ENCODE measurements at places on chromosomes 3 and 15. TPM values are rescaled to one million over a fixed set of nuclear protein-coding genes. Genes with fewer than 3 reads are reported as not detected.

DNA sequence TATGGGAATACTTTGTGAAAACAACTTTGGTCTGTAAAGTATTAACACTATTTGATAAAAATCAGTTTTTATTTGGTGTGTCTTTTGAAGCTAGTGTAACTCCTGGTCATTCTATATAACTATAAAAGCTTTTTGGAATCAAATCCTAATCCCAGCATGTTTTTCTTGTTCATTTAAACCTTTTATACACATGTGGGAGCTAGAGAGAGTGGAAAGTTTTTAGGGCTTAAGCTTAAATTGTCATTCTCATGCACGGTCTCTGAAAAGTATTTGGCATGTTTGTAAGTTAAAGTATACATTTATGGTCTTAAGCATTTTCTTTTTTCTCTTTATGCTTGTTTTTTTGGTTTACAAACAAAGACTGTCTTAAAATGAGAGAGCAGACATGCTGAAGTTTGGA lies 83.4 kb upstream of the RARB start:
- DNase-seq = no peak

GRCh38 chr3:45765266-45765851 lies 31.0 kb downstream of the SLC6A20 start:
- DNase-seq = no peak

- DNase-seq = peak; percentile 50
Measured at GRCh38 chr3:181176601-181177000, 187.1 kb upstream of the DNAJC19 start.

DNA sequence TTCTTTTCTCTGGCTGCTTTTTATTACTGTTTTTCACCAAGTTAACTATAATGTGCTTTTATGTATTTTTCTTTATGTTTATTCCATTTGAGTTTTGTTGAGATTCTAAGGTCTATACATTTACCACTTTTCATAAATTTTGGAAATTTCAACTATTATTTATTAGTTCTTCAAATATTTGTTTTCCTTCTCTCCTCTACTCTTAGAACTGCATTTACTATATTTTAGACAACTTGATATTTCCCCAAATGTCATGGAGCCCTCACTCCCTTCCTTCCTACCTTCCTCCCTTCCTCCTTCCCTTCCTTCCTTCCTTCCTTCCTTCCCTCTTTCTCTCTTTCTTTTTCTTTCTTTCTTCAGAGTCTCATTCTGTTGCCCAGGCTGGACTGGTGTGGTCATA lies 81.4 kb upstream of the TNIK start:
- no peak for DNase-seq

GRCh38 chr15:61186905-61187741 lies 42.0 kb downstream of the RORA start:
- DNase-seq = no peak

- no peak for DNase-seq
Measured at GRCh38 chr3:77038930-77039605, 831 bp upstream of the ROBO2 start.

- no peak for DNase-seq
Measured at GRCh38 chr3:129890891-129891290, 2.6 kb downstream of the TMCC1 start.

DNA sequence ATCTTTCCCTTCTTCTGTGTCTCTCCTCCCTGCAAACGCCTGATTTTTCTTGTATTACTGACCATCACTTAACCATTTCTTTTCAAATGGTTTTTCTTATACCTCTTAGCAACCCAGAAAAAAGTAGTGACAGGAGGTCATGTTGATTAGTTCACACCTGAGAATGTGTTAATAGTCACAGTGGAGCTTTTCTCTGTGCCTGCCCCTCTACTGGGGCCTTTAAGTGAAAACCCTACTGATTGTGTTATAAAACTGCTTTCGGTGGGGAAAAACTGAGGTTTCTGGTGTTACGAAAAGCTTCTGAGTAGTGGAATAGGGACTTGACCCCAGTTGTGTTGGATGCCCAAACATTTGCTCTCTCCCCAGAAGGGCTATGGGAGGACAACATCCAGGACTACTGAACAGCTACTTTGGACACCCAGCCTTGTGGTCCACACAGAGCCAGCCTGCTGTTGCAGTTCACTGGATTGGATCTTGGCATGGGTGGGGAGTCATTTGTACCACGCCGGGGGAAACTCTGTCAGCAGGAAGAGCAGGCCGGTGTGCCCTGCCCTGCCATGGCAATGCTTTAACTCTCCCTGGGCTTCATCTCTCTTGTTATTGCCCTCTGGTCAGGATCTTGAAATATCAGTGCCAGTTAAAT lies 10.3 kb downstream of the GPR87 start:
- no peak for DNase-seq

DNA sequence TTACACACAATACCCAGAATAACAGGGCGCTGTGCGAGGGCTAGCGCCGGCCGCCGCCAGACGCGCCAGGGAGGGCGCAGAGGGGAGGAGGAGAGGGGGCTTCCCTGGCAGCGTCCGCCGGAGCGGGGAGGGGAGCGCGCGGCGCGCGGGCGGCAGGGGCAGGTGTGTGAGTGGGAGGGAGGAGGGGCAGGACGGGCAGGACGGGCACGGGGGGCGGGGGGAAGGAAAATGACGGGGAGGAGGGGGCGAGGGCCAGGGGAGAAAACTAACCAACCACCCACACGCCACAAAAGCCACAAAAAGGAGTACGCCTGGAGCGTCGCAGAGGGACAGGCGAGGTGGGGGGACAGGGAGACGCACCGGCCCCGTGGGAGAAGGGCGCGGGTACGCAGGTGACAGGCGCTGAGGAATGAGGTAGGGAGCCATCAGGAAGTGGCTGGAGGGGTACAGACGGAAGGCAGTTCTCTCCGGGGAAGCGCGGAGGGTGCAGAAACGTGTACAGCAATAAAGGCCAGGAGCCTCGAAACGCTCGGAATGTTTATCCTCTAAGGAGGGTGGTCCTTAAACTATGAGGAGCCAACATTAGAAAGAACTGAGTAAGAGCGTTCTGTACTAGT lies 610 bp upstream of the SATB1 start:
- peak; percentile 55 for DNase-seq

GRCh38 chr3:149536429-149536828 lies 61.9 kb downstream of the TM4SF4 start:
- no peak for DNase-seq

- DNase-seq = no peak
Measured at GRCh38 chr15:32901995-32902394, 184.2 kb downstream of the GREM1 start.

DNA sequence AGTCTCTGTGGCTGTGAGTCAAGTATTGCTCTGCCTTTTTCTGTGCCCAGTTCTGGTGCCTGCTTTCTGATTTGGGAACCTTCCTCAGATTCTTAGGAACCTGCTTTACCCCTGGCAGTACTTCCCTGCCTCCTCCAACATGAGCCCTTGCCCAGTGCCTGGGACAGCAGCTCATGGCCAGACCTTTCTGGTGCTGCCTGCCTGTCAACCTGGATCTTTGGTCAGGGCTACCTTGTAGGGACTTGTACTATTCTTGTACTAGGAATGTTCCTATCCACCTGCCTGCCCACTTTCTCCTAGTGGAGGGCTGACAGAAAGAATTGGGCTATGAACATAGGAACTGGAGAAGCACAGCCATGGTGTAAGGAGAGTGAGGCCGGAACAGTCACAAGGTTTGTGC lies 28.8 kb upstream of the EPHB1 start:
- DNase-seq = no peak

DNA sequence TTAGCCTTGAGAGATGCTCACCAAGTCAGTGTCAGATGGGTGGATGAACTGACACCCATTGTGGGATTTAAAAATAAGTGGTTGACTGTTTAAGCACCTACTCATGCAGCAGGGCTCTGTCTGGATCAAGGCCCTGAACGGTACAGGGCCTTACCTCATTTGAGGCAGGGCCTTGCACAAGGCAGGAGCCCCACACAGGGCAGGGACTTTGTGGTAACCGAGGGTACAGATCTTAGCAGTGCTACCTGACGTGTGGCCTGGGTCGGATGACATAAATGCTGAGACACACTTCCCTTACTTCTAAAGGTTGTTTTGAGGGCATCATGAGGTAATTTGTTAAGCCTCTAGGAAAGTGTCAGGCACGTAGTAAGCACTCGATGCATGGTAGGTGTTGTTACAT lies 59.5 kb upstream of the PLXNA1 start:
- no peak for DNase-seq

- no peak for DNase-seq
Measured at GRCh38 chr3:158314426-158315357, 204.8 kb downstream of the RSRC1 start.

The PARP3 gene
- 15.8 TPM for polyA plus RNA-seq

The SV2B gene
- 0.79 TPM for polyA plus RNA-seq

The GTF2E1 gene
- polyA plus RNA-seq = 15.2 TPM

The FETUB gene
- 0.22 TPM for polyA plus RNA-seq

The NDN gene
- 116 TPM for polyA plus RNA-seq

The GPR87 gene
- not detected for polyA plus RNA-seq
